ENCODE measurements at places on chromosomes 6 and 20.

GRCh38 chr6:31952140-31952805, 6.4 kb downstream of the CFB start:
- DNase-seq = peak; percentile 78

DNA sequence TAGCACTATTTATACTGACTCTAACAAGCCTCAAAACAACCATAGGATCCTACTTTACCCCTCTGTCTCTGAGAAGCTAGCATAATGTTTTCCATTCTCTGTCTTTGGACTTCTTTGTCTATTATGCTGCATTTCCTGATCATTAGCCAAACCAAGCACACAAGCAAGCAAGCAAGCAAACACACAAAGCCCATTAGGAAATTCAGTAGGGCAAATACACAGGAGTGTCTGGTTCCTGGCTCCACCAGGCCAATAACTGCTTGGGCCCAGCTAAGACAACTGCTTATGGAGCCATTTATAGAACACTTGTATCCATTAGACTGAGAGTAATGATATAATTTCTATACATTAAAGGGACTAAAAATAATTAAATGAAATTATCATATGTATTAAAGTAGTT, 952.9 kb upstream of the EPHA7 start:
- DNase-seq = no peak

GRCh38 chr20:35503841-35504561, 25.5 kb downstream of the C20orf173 start:
- DNase-seq = no peak

DNA sequence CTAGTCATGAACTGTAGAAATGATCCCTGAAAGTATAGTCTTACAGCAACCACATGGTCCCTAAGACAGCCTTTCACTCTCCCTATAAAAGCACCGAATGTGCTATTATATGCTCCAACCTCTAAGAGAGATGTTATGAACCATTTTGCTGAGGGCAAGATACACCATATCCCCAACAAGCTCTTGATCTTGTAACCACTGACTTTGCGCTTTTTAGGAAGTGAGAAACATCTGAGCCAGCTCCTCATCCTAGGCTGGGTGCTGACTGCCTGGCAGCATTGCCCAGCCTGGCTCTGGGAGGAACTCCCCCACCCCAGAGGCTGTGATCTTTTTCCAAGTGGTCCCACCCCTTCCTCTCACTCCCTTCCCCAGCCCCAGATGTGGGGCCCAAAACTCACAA, 3.1 kb upstream of the EMILIN3 start:
- DNase-seq = no peak

DNA sequence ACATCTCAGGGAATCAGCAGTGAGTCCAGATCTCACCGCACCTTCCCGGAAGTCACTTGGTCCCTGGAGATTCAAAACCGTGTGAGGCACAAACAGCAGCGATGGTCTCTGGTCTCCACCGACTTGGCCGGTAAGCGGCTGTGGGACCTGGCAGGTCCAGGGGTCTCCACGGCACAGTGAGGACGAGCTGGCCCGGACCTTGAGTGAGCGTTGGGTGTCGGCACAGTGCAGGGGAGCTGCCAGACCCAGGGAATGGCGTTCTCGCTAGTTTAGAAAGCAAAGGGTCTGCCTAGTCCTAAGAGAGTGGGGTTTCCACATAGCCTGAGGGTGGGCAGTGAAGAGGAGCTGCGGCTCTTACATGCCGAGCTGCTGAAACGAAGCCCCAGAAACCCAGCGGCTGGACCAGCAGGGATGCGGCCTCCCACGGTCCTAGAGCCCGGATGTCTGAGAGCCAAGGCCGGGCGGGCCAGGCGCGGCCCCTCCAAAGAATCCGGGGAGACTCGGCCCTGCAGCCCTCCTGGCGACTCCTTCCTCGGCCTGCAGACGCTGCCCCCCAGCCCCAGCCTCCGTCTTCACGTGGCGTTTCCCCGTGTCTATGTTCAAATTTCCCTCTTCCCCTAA, 185.0 kb downstream of the ERMARD start:
- no peak for DNase-seq

GRCh38 chr6:123233336-123233735, 237.3 kb downstream of the CLVS2 start:
- no peak for DNase-seq

DNA sequence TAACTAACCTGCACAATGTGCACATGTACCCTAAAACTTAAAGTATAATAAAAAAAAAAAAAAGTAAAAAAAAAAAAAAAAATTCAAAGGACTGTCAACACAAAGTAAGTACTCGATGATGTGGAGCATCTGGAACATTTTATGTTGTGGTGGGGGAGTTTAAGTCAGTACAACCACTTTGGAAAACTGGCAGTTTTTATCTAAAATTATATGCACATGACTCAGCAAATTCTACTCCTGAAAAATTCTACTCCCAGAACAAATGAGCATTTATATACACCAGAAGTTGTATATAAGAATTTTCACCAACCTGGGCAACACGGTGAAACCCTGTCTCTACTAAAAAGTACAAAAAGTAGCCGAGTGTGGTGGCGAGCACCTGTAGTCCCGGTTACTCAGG, 36.9 kb upstream of the CCDC28A start:
- peak; percentile 38 for DNase-seq

DNA sequence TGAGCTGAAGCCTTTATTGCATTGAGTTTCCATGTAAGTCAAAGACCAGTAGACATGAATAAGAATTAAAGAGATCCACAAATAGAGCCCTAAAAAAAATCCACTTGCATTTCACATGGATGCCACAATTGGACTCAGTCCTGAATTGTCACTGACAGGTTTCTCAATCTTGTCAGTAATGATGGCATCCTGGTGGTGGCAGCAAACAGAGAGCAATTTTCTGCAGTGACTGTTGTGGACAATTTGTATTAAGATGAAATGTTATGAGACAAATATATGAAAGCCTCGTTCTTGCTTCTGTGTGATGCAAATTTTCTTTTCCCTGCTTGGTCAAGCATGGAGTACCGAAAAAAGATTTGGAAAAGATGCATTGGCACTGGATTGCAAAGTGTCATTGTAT, 278.9 kb downstream of the SAMD5 start:
- DNase-seq = no peak

DNA sequence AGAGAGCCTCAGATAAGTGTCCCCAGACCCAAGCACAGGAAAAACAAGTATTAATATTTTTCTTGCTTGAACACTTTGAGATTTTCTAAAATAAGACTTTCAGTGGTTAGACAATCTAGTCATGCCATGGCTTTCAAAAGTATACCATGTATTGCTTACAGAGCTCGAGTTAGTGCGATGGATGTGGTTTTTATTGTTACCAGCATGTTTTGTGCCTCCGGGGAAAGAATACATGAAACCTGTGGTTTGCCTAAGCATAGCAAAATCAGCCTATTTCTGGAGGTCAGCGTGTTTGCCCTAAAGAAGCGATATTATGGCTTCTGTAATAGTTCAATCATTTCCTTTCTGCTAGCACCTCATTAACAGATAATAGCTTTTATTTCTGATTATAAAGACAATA, 21.6 kb downstream of the RIN2 start:
- no peak for DNase-seq

- DNase-seq = no peak
Measured at GRCh38 chr6:112085286-112086065, 1.8 kb downstream of the TUBE1 start.

- no peak for DNase-seq
Measured at GRCh38 chr6:38696345-38696744, 6.6 kb downstream of the GLO1 start.

DNA sequence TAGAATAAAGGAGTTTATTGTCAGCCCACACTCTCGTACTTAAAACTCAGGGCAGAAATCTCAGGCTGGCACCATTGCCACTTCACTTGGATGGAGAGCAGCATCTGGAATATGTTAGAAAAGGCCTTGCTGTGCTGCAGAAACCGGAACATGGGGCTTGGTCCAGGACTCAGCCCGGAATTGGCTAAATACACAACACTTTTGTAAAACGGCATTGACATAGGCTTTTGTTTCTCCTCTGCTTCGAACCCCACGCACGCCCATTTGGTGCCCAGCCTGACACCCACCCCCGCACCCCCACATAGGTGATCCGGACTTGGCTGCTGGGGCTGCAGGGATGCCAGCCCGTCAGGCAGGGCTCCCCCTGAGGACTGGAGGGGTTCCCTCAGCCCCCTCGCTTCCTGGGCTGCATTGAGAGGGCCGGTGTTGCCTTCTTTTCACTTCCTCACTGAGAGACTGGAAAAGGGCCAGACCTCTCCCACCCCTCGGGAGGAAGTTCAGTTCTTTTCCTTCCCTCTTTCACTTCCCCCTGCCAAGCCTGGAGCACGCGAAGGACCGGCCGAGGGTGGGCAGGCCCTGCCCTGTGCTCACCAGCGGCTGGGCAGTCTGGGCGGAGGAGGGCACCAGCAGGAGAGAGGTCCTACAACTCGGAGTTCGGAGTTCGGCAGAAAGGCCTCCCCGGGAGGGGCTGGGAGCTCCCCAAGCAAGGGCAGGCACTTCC, 17.9 kb upstream of the CST3 start:
- no peak for DNase-seq

DNA sequence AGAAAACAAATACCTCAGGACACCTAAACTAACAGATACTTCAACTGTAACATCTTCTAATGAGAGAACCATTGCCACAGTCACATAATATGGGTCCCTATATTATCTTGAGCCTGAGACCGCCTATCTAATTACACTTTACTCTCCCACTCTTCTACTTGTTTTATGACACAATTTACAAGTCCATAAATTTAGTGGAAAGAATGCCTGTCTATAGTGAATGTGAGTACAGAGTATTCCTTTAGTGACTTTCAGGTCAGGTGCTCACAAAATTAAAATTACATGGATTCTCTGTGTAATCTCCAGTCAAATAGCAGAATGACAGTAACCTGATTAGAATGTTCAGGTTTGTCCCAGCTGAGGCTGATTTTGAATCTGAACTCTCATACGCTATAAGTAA, 624.1 kb downstream of the PKHD1 start:
- DNase-seq = no peak

- DNase-seq = no peak
Measured at GRCh38 chr20:11537032-11537431, 380.7 kb upstream of the BTBD3 start.

DNA sequence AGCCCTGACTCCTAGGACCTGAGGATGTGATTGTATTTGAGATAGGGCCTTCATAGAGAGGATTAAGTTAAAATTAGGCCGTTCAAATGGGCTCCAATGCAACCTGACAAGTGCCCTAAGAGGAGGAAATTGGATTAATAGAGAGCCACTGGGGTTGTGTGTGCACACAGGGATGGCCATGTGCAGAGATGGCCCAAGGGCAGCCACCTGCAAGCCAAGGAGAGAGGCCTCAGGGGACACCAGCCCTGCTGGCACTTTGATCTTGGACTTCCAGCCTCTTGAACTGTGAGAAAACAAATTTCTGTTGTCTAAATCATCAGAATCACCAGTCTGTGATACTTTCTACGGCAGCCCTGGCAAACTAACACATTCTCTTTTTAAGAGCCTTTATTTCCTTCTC, 598.8 kb downstream of the UTRN start:
- no peak for DNase-seq

DNA sequence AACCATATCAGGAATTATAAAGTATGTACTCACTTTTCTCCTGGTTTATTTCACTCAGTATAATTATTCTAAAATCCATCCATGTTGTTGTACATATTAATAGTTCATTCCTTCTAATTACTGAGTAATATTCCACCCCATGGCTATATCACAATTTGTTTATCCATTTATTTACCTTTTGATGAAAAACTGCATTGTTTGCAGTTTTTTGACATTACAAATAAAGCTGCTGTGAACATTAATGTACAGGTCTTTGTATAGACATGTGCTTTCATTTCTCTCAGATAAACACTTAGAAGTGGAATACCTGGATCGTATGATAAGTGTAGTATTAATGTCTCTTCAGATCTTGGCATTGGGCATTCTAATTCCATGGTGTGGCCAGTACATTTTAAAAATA, 4.2 kb downstream of the SLC17A3 start:
- no peak for DNase-seq

DNA sequence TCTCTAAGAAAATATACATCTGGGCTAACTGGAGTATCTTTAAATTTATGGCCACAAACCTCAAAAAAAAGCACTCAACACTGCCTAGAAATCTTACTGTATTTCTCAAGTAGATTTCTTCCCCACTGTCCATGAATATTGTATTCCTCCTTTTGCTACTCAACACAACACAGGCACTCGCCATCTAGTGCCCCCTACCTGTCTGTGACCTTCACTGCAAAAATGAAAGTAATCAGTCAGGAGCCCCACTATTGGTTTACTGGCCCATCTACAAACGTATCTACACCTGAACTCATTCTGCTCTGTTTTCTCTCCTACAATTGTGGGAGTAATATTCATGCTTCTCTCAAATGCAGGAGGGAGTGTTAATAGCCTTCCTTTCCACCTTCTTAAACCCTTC, 58.3 kb downstream of the LY86 start:
- DNase-seq = no peak

- DNase-seq = no peak
Measured at GRCh38 chr6:149924206-149924932, 1.4 kb upstream of the RAET1G start.

GRCh38 chr6:152250127-152250526, 387.0 kb downstream of the SYNE1 start:
- no peak for DNase-seq

Measured in fibroblast of pulmonary artery (primary cell).